ENCODE measurements at places on chromosomes 11 and 22. TPM values are rescaled to one million over a fixed set of nuclear protein-coding genes. Genes with fewer than 3 reads are reported as not detected.
A peak's percentile ranks its signal among the peaks of the same experiment; 100 is the strongest.

The TYR gene
- total RNA-seq = 0.04 TPM

The GAB2 gene
- 0.53 TPM for total RNA-seq

GRCh38 chr11:64268025-64268892 lies 16.2 kb downstream of the BAD start:
- no peak for DNase-seq

- no peak for DNase-seq
Observed at GRCh38 chr11:79159657-79160450, 281.0 kb downstream of the TENM4 start.

GRCh38 chr11:30987819-30988218 lies 381.7 kb downstream of the DCDC1 start:
- DNase-seq = no peak

- no peak for DNase-seq
Observed at GRCh38 chr22:30572840-30573593, 1.4 kb downstream of the GAL3ST1 start.

DNA sequence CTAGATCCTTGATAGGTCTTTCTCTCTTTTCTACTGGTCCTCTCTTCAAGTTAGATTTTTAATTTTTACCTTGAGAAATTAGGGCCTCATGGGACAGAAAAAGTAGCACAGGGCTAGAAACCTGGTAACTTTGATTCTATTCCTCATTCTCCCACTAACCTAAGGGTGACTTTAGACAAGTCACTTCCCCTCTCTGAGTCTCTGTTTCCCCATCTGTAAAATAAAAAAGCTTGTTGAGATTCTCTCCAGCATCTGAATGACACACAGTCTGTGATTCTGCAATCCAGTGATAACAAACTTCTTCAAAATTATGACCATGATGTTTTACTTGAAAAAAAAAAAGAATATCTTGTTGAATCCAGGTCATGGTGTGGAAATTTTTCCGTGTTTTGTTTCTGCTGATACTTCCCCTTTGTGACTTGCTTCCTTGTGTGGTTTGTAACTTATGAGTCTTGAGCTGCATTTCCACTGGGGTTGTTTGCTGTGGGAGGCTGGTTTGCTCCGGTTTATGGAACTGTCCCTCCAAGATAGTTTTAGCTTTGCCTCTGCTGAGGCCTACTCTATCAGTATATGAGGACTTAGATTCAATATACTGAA lies 9.8 kb upstream of the MPEG1 start:
- no peak for DNase-seq

GRCh38 chr11:94325681-94326080 lies 21.3 kb downstream of the IZUMO1R start:
- no peak for DNase-seq

The OR4X1 gene
- not detected for total RNA-seq

The ZBTB16 gene
- not detected for total RNA-seq

- DNase-seq = no peak
Observed at GRCh38 chr22:41096841-41097240, 4.4 kb downstream of the EP300 start.

The MCM5 gene
- 94.1 TPM for total RNA-seq

- no peak for DNase-seq
Observed at GRCh38 chr11:70109006-70109405, 30.9 kb downstream of the ANO1 start.

The RCE1 gene
- 21.4 TPM for total RNA-seq

The OR52H1 gene
- total RNA-seq = not detected

The FOLR2 gene
- total RNA-seq = not detected

The APOL3 gene
- 0.85 TPM for total RNA-seq

The CD6 gene
- 0.14 TPM for total RNA-seq

The OR5I1 gene
- not detected for total RNA-seq

The GLYAT gene
- not detected for total RNA-seq

DNA sequence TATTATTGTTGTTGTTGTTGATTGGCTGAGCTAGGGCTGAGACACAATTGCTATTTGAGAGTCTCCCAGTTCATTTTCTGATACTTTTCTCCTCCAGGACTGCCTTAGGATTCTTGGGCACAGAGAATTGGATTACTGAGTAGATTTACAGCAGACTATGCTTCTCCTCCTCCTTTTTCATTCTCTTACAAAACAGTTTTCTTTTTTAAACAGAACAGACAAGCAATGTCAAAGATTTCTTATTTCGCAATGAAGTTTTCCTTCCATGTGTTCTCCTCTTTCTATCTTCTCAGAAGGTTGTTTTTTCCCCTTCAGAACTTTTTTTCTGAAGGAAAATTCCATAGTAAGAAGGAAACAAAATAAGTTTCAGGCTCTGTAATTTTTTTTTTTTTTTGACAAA lies 19.8 kb upstream of the TIMP3 start:
- no peak for DNase-seq

The SGSM1 gene
- total RNA-seq = not detected

DNA sequence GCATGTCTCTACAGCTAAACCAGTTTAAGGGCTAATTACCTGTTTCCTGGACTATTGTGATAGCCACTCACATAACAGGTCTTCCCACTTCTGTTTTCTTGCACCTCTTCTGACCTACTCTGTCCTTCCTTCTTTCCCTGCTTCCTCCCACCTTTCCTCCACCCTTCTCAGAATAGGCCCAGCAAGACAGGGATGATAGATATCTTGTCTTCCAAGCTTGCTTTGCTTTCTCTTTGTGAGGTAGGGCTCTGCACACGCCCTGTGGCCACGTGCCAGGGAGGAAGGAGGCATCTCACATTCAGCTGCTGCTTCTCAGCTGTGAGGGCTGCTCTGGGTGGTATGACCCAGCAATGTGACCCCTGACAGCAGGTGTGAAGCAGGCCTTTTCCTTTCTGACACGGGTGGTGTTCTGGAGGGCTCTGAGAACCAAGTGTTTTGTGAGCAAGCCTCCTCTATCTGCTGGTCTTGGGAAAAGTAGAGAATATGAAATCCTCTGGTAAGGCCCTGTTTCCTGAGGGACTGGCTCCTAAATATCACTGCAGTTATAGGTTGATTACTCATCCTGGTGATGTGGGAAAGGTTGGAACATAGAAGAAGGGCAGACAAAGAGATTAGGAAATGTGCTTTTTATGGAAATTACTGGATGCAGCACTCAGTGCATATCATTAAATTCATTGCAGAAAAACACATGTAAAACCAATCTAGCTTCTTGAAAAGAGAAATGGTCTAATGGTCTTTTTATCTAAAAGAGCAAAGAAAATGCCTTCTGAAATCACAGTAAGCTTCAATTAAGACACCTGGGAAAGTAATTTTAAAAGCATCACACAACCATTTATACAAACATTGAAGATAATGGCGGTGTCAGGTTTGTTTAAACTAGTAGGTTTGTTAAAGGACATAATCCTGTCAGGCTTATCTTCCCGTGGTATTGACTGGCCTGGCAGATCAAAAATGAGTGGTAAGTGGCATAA lies 8.5 kb downstream of the AMOTL1 start:
- peak; percentile 67 for DNase-seq

GRCh38 chr11:69959461-69959860 lies 118.7 kb upstream of the ANO1 start:
- no peak for DNase-seq
